NCI-H146 (cell line): ENCODE measurements at places on chromosomes 11 and 22.

DNA sequence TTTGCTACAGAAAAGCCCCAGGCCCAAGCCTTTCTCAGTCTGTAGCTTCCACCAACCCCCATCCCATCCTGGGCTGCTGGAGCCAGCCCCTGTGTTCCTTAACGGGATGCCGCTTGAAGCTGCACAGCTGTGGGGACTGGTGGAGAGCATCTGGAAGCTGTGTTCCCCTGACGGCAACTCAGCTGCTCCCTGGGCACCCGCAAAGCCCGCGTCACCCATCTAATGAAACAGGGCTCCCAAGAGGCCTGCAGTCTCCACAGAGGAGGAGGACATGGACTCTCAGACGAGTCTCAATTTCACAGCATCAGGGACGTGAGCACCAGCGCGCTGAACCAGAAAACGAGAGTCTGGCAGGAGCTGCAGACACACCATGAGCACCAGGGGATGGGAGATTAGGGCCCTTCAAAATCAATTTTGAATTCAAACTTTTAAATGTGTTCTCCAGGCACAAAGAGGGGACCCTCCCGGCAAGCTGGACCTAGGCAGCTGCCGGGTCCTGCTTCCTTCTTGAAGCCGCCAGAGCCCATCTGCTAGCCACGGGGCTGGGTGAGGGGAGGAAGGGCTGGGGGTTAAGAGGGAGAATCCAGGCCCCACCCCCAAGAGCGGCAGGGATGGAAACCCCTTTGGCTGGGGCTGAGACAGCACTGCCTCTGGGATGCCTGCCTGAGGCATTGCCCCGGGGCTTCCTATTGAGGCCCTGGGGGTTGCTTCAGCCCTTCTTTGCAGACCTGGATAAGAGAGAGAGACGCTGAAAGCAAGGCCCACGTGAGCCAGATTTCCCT is 21.0 kb downstream of the LMO1 start:
- peak; percentile 36 for DNase-seq

DNA sequence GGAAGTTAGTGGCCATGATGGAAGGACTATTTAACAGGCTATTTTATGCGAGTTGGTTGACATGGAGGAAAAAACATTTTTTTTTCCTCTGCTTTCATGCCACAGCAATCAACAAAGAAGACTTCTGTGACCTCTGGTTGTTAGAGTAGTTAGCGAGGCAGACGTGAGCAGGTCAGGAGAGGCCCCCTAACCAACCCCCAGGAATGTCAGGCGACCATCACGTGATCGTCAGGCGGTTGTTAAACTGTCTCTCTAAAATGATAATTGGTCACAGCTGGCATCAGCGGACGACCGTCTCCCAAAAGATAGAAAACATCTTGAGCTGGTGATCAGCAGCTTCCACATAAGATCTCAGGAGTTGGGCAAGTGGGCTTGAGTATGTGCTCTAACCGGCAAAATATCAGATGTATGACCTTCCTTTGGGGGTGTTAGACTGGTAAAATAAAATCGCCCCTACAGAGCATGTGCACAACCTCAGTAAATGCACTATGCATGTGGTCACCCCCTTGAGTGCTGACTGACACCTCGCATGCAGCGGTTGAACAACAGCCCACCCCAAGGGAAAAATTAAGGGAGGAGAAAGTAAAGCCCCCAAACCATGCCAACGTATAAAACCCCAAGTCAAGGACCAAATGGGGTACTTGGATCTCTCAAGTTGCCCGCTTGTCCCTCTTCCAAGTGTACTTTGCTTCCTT is 20.9 kb upstream of the NARS2 start:
- DNase-seq: no peak

GRCh38 chr11:65958291-65958690 is 3.2 kb upstream of the SART1 start:
- DNase-seq: no peak

DNA sequence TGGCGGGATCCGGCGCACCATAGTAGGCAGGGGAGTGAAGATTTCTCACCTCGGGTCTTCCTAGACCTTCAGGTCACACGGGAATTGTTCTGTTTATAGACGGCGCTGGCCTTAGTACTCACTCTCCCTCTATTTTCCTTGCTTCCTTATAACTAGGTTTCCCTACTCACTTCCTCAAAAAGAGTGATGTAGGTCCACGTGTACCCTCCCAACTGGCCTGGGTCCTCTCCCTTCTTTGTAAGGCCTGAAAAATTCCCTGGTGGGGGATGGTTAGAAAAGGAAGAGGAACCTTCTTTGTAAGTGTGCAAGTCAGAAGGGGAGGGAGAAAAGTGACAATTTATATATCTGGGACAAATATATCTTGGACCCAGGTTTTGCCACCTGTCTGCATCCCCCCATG is 2.9 kb upstream of the TMEM9B start:
- no peak for DNase-seq

DNA sequence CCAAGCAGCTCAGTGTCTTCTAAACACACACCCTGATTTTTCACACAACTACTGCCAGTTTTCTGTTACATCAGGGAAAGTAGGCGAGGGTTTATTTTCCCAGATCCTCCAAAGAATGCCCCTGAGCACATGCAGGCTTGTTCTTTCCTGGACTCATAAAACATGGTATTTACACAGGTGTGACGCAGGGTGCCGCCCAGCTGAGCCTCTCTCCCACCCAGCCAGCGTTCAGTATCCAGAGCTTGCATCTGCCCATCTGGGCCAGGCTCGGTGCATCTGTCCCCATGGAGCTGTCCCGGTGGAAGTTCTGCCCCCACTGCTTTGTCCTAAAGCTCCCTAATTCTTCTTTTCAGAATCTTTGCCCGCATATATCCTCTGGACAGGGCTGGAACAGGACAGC is 44.8 kb upstream of the ISX start:
- peak; percentile 65 for DNase-seq

GRCh38 chr22:36724836-36725235 is 21.3 kb upstream of the CACNG2 start:
- DNase-seq: no peak
